Stimulated activated CD8-positive, alpha-beta memory T cell treated with anti-CD3 and anti-CD28 coated beads, Interleukin-15, amount 100 ng/mL, for 24 hours (primary cell): ENCODE measurements at places on chromosomes 2 and 18.

GRCh38 chr2:158114516-158114915 is 12.8 kb downstream of the UPP2 start:
- DNase-seq, result no peak

GRCh38 chr2:219308142-219309101 is 779 bp downstream of the PTPRN start:
- peak; percentile 48 for DNase-seq

DNA sequence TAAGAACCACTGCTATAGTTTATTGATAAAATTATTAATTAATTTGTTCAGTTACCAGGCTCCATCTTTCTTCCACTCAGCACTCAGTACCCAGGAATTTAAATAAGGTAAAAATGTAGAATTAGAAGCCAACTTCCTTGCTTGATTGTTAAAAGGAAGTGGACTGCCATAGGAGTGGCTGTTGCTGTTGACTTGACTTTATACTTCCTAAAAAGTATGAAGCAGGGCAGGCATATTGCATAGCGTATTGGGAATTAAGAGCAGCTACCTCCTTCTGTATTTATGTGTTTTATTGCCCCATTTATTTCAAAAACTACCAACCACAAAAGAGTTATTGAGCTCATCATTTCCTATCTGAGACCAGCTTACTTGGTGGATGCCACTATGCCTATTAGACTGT is 27.9 kb downstream of the PSMD1 start:
- no peak for DNase-seq

DNA sequence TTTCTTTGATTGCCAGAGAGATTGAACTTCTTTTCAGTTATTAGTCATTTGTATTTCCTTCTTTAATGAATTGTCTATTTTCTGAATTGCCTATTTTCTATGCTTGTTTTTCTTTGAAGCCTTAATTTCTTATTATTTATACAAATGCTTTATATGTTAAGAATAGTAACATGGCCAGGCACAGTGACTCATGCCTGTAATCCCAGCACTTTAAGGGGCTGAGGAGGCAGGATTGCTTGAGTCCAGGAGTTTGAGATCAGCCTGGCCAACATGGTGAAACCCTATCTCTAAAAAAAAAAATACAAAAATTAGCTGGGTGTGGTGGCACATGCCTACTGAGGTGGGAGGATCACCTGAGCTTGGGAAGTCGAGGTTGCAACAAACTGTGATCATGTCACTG is 4.7 kb upstream of the RAB11FIP5 start:
- DNase-seq, result no peak

DNA sequence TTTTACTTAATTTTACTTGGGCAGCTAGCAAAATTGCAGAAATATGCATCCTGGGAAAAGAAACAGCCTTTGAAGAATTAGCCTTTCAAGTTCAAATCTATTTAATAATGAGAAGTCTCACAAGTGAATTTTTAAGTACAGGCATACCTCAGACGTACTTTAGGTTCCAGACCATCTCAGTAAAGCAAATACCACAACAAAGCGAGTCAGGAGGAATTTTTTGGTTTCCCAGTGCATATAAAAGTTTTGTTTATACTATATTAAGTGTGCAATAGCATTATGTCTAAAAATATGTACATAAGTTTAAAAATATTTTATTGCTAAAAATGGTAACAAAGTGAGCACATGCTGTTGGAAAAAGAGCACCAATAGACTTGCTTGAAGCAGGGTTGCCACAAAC is 50.8 kb upstream of the TWSG1 start:
- DNase-seq, result no peak
